Ureter (tissue), 1 donor: ENCODE measurements at places on chromosomes 6 and 20. TPM values are rescaled to one million over a fixed set of nuclear protein-coding genes. Genes with fewer than 3 reads are reported as not detected.

The TBXT gene
- total RNA-seq: not detected

The NMBR gene
- not detected for total RNA-seq

The CYP24A1 gene
- 10.4 TPM for total RNA-seq

The PGC gene
- total RNA-seq: not detected

The CPNE5 gene
- total RNA-seq: 3.6 TPM

The RAMACL gene
- 7.8 TPM for total RNA-seq

The EBF4 gene
- 30.3 TPM for total RNA-seq

The CMTR1 gene
- 44.5 TPM for total RNA-seq

The RAB32 gene
- 13.6 TPM for total RNA-seq

The PAK1IP1 gene
- total RNA-seq: 14.5 TPM

The POM121L2 gene
- not detected for total RNA-seq

The JPH2 gene
- total RNA-seq: 35.2 TPM

The NKAPL gene
- total RNA-seq: 1.4 TPM

The CRISP3 gene
- total RNA-seq: 117 TPM

The TMEM74B gene
- 3.6 TPM for total RNA-seq

The GJA10 gene
- not detected for total RNA-seq

The RSPO3 gene
- 4.1 TPM for total RNA-seq

The PRRT1 gene
- total RNA-seq: 2.8 TPM

The ZNF512B gene
- 31.2 TPM for total RNA-seq

The COL21A1 gene
- 9.3 TPM for total RNA-seq

The CDC25B gene
- total RNA-seq: 16.6 TPM

The ZNF335 gene
- 23.9 TPM for total RNA-seq

The SLC35D3 gene
- not detected for total RNA-seq

The SRSF12 gene
- 0.57 TPM for total RNA-seq

The SOBP gene
- 12.6 TPM for total RNA-seq

The CCN2 gene
- 70.9 TPM for total RNA-seq

The KIAA1755 gene
- 3.9 TPM for total RNA-seq
